Heart right ventricle (tissue), 16 donors: ENCODE measurements at places on chromosomes 2 and 18.

GRCh38 chr2:147177071-147177857 lies 667.6 kb upstream of the ACVR2A start:
- DNase-seq = no peak

GRCh38 chr2:149703281-149703680 lies 115.7 kb upstream of the MMADHC start:
- DNase-seq = no peak

DNA sequence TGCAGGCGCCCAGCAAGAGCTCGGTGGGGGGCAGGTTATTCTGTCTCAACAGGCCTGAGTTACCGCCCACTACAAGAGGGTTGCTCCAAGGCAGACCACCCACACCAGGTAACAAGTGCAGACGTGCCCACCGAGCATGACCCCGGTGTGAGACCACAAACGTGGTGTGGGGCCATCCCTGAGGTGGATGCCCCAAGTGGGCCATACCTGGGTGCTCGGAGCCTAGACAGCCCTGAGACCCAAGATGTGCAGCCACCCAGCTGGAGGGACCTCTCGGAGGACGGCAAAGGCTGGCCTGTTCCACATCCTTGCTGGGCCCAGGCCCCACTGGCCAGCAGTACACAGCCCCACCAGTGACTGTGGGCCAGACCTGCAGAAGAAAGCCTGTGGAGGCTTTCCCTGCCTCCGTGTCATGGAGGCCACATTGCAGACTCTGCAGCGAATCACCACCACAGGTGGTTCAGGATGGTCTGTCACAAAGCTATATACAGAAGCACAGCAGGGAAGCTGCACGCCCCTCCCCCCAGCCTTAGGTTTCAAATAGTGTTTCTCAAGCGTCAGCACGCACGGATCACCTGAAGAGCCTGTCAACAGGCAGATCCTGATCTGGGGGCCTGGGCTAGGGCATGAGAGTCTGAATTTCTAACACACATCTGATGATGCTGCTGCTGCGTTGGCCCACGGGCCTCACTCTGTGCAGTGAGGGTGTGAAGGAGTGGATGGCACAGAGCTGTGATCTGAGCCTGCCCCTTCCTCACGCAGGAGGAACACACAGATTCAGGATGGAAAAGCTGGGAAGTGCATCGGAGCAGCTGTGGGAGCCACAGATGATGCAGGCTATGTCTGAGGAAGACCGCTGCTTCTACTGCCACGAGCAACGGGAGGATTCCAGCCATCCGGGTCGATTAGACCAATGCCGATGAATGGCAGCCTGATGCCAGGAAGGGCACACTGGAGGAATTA lies 96.8 kb downstream of the UXS1 start:
- DNase-seq = no peak

GRCh38 chr2:36664696-36665076 lies 31.8 kb upstream of the VIT start:
- DNase-seq = no peak
